ENCODE measurements at places on chromosomes 5 and 9. TPM values are rescaled to one million over a fixed set of nuclear protein-coding genes. Genes with fewer than 3 reads are reported as not detected.

DNA sequence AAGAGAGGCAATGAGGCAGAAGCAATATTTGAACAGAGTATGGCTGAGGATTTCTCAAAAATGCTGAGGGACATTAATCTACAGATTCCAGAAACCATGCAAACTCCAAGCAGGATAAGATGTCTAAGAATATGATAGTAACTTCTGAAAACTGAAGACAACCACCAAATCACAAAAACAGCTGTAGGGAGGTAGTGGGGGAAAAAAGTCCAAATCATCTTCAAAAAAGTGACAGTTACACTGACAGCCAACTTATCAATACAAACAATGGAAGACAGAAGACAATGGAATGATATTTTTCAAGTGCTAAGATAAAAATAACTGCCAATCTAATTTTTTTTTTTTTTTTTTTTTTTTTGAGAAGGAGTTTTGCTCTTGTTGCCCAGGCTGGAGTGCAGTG, 30.5 kb downstream of the CMYA5 start:
- no peak overlapping the region for H3K4me3 ChIP-seq
- no peak for DNase-seq
- H3K27ac ChIP-seq: no peak overlapping the region
- H3K36me3 ChIP-seq: no peaks in the 10 kb centered on the region
- H3K4me1 ChIP-seq: no peaks in the 10 kb centered on the region

GRCh38 chr9:89843591-89843990, 238.8 kb downstream of the GADD45G start:
- no peak for DNase-seq
- no peak overlapping the region for H3K27ac ChIP-seq
- H3K4me3 ChIP-seq: no peak overlapping the region
- H3K4me1 ChIP-seq: no peaks in the 10 kb centered on the region
- no peaks in the 10 kb centered on the region for H3K36me3 ChIP-seq
- peaks cover 2% of the 10 kb centered on the region for H3K27me3 ChIP-seq

DNA sequence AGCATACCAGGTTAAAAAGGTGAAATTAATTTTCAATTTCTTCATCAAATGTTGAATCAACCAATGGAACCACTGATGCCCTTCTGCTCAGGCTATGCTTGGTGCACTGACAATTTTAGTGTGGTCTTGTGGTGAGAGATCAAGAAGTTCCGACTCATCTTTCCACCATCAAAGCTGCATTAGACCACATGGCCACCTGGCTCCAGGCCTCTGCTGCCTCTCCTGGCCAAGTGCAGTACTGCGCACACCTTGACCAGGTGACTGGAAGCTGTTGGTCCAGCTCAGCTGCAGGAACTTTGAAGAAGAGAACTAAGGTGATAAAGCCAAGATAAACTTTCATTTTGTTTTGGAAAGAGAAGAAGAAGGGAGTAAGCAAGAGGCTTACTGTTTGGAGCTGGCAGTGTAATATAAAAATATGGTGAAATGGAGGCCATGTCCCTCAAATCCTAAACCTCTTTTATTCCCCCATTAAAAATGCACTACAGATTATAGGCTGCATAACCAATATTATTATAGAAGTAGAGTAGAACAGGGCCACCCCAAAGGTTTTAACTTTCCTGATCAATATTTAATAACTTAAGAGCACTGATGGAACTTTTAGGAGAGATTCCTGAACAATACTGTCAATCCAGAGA, 315.5 kb upstream of the C9orf72 start:
- H3K4me1 ChIP-seq: no peaks in the 10 kb centered on the region
- DNase-seq: no peak
- no peak overlapping the region for H3K4me3 ChIP-seq
- H3K36me3 ChIP-seq: no peaks in the 10 kb centered on the region

The COL5A1 gene
- 21.1 TPM for total RNA-seq

- no peaks in the 10 kb centered on the region for H3K27me3 ChIP-seq
- no peak for DNase-seq
- H3K4me3 ChIP-seq: no peak overlapping the region
- H3K4me1 ChIP-seq: no peaks in the 10 kb centered on the region
- H3K36me3 ChIP-seq: no peaks in the 10 kb centered on the region
- no peak overlapping the region for H3K27ac ChIP-seq
Observed at GRCh38 chr5:120093178-120093577, 370.9 kb upstream of the PRR16 start.

The GLRA1 gene
- not detected for total RNA-seq

The SERF1B gene
- total RNA-seq: 10.4 TPM

- H3K36me3 ChIP-seq: no peaks in the 10 kb centered on the region
- no peak overlapping the region for H3K27ac ChIP-seq
- DNase-seq: no peak
- no peaks in the 10 kb centered on the region for H3K4me1 ChIP-seq
- no peak overlapping the region for H3K4me3 ChIP-seq
Observed at GRCh38 chr9:28923351-28923750, 1350.1 kb upstream of the C9orf72 start.

The GADD45G gene
- total RNA-seq: not detected

The NME5 gene
- under 0.01 TPM for total RNA-seq

The PCDHB2 gene
- total RNA-seq: 0.36 TPM

- no peak overlapping the region for H3K4me3 ChIP-seq
- DNase-seq: peak; percentile 81
- no peaks in the 10 kb centered on the region for H3K27me3 ChIP-seq
- peaks cover 7% of the 10 kb centered on the region for H3K4me1 ChIP-seq
Observed at GRCh38 chr9:131500939-131501541, 1.7 kb upstream of the POMT1 start.

The IQGAP2 gene
- total RNA-seq: 0.36 TPM

DNA sequence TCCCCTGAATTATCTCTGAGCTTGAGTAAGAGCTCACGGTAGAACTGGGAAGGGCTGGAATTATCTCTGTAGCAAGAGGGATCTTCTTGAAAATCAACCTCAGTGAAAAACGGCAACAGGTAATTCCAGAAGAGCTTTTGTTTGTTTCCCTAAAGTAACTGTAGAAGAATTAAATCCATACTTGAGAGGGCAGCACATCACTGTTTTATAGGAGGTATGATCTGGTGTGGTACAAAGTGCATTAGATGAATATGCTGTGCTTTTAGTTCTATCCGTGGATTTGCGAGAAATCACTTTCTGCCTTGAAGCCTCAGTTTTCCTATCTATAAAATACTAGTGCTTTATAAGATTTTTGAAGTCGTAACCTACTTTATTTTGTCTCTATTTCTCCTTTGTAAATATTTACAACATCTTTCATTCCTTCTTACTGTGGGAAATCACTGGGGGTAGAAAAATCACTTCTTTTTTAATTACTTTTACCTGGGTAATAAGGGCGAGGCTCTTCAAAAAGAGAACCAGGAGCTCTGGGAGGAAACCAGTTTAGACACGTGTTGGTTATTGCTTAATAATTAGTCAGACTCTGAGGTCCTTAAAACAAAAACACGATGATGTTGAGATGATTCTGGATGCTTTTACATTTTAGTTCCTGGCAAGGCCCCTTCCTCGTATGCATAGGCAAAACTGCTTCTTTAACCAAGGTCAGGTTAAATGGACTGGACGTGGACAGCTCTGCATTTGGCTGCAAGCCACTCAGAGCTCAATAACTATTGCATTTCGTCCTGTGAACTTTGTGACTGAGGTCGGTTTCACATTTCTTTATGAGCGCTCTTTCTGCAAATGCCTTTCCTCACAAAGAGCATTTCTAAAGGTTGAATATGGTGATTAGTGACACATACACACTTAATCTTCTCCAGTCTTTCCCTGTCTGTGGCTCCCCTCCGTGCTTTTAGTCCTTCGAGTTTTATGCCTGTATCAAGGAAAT, 376.1 kb downstream of the BRINP1 start:
- no peak for DNase-seq
- no peaks in the 10 kb centered on the region for H3K27me3 ChIP-seq
- no peak overlapping the region for H3K27ac ChIP-seq
- no peak overlapping the region for H3K4me3 ChIP-seq

The BTNL8 gene
- total RNA-seq: not detected

The ARSI gene
- total RNA-seq: 15.2 TPM

The ZNF454 gene
- under 0.01 TPM for total RNA-seq

DNA sequence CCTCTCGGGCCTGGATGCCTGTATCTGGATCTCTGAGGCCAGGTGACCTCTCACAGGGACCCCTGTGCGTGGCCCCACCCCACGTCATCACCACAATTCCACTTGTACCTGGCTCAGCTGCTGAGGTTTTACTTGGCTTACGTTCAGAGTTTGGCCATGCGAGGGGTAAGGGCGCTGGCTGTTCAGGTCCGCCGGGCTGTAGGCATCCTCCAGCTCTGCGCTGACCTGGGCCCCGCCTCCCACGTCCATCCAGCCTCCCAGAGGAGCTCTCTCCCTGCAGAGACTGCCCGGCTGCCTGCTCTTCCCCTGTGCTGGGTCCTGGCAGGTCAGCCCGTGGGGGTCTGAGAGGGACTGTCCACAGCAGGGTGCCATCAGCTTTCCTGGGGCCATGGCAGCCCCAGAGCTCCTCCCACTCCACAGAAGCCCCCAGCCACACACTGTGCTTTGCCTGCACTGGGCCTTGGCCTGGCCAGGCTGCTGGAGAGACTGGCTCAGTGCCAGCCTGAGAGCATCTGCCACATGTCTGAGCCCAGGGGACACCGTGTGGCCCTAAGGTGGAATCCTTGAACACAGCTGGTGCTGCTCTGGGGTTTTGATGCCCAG, 43.6 kb downstream of the SLC6A3 start:
- no peak overlapping the region for H3K4me3 ChIP-seq
- no peak overlapping the region for H3K27ac ChIP-seq
- H3K36me3 ChIP-seq: no peaks in the 10 kb centered on the region
- H3K4me1 ChIP-seq: no peaks in the 10 kb centered on the region
- no peak for DNase-seq
- peaks cover 10% of the 10 kb centered on the region for H3K27me3 ChIP-seq

GRCh38 chr9:31908158-31908890, 476.1 kb upstream of the ACO1 start:
- no peaks in the 10 kb centered on the region for H3K36me3 ChIP-seq
- DNase-seq: no peak

DNA sequence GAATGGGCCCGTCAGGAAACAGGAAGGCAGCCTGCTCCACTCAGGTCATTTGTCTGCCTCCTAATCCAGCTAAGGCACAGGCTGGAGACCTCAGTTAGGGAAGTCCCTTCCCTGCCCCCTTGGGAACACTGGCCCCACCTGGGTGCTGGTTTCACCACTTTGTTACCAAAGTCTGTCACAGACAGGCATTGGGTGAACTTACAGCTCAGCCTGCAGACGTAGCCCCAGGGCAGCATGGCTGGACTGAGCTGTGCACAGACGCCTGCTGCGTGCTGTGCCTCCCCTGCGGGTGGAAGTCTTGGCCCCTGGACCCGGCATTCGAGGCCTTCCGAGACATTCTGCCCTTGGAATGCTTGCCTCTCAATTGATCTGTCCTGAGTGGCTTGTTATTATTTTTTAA, 48.9 kb downstream of the TENT4A start:
- H3K4me3 ChIP-seq: no peak overlapping the region
- H3K27ac ChIP-seq: no peak overlapping the region
- H3K36me3 ChIP-seq: peaks cover 11% of the 10 kb centered on the region
- DNase-seq: no peak
- H3K4me1 ChIP-seq: no peaks in the 10 kb centered on the region
- H3K27me3 ChIP-seq: no peaks in the 10 kb centered on the region

The SLC36A2 gene
- not detected for total RNA-seq

DNA sequence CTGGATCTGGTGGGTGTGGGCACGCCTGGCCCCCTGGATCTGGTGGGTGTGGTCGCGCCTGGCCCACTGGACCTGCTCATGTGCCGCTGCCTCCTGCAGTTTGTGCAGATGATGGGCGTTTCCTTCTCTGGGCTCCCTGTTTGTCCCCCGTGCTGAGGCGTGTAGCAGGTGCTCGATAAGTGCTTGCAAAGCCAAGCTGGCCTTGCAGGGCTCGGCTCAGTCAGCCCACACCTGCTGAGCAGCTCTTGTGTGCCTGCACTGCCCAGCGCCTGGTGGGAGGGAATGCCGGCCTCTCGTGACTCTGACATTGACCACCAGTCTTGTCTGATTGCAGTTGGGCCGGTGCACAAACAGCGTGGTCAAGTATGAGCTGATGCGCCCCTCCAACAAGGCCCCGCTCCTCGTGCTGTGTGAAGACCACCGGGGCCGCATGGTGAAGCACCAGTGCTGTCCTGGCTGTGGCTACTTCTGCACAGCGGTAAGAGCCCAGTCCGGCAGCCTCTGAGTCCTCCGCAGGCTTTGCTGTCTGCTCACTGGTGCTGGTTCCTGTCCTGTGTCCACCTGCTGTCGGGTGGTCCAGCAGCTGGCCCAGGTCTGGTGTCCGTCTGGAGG, 102.7 kb upstream of the CACNA1B start:
- H3K27me3 ChIP-seq: no peaks in the 10 kb centered on the region
- H3K27ac ChIP-seq: no peak overlapping the region
- peaks cover 59% of the 10 kb centered on the region for H3K36me3 ChIP-seq
- H3K4me1 ChIP-seq: no peaks in the 10 kb centered on the region
- no peak for DNase-seq
- H3K4me3 ChIP-seq: no peak overlapping the region

DNA sequence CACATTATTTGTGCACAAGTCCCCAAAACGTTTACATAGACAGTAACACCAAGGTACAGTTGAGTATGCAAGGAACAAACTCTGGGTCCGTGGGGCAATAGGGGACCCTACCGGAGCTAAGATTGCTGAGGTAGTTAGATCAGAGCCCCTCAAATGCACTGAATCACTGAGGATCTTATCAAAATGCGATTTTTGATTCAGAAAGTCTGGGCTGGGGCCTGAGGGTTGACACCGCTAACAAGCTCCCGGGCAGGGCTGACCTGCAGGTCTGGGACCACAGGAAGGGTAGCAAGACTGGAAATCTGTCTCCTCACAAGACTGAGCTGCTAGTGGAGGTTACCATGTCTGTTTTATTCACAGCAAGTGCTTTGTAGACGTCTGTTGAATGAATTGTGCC, 1.8 kb upstream of the IL3 start:
- H3K4me3 ChIP-seq: no peak overlapping the region
- no peak for DNase-seq
- peaks cover 17% of the 10 kb centered on the region for H3K27me3 ChIP-seq
- no peaks in the 10 kb centered on the region for H3K36me3 ChIP-seq

GRCh38 chr5:568809-569208, 43.3 kb upstream of the CEP72 start:
- no peak for DNase-seq
- H3K36me3 ChIP-seq: no peaks in the 10 kb centered on the region
- H3K4me3 ChIP-seq: no peak overlapping the region

The TENT4A gene
- total RNA-seq: 5.9 TPM

The LSM11 gene
- 3.9 TPM for total RNA-seq

DNA sequence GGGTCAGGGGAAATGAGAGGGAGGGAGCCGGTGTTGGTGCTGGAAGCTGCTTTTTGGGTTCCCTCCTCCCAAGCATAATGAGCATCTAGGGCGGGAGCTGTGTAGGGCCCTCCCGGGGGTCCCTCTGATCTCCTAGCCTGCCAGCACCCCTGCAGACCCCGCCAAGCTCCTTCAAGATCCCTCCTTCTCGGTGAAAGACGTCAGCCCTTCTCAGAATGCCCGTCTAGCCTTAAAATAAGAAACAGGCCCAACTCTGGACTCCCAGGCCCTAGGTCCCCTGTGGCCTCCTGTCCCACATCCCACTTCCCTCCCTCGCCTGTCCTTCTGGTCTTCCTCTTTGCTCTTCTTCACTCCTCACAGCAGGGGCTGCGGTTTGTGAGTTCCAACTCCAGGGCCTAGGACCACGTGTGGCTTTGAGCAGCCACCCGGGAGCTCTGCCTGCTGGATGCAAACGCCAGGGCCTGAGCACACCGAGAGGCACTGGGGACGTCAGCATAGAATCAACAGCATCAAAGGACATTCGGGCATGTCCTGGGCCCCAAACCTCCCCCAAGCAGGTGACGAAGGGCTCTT, 8.8 kb upstream of the SCGB3A1 start:
- no peak for DNase-seq
- no peaks in the 10 kb centered on the region for H3K36me3 ChIP-seq
